Hematopoietic multipotent progenitor cell treated with erythropoietin and hydrocortisone succinate and interleukin-3 and kit ligand, for 6 days (in vitro differentiated cells): ENCODE measurements at places on chromosomes 3 and 15.

- DNase-seq = peak; percentile 93
Observed at GRCh38 chr15:52021128-52021671, 2.2 kb downstream of the MAPK6 start.

DNA sequence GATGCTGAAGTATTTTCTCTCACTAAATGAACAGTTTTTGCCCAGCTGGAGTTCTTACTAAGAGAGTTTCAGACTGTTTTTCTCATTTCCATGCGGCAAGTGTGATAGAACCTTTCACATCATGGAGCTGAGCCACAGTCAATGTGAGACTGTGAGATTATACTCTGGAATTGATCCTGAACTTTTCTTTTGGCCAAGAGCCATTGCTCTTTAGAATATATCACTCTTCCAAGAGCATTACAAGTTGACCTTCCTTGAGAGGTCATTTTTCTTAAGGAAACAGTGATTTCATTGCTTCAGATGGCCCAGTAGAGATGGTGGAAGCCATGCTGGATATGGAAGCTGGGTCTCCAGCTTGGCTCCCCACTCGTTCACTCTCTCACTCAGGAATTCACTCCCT is 212.9 kb upstream of the UMPS start:
- DNase-seq = no peak

DNA sequence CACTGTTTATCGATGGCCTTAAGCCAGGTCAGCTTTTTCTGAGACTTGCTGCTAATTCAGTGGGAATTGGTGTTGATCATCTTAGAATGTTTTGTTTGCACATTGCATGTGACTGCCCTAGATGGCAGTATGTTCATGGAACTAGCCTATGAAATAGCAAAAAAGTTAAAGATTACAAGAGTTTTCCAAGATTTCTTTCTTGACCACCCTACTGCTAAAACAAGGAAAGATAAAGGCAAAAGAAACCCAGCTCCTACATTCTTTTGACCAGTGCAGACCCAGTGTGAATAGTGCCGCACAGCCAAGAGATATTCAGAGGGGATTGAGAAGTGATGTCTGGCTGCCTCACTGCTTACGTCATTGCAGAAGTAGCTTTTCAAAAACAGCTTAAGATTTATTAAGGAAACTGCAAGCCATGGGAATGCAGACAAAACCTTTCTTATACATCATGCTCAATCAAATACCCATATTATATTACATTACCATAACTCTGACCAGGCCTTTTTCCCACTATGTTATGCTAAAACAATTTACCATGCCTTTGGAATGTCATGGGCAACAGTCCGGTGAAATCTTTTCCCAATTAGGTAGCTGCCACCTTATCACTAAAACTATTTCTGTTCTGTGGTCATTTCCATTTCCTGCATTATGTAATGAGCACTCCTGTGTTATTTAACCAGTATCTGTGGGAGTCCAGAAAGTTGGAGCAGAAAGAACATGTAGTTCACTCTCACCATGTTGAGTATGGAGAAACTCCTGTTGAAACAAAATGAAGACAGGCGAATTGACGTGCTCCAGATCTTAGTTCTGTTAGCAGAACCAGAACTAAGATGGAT is 6.0 kb downstream of the PHLDB2 start:
- no peak for DNase-seq

GRCh38 chr15:35784745-35785144 is 238.8 kb upstream of the DPH6 start:
- DNase-seq = no peak

- peak; percentile 95 for DNase-seq
Observed at GRCh38 chr15:40340740-40341400, at the start of gene CCDC9B. Gene CCDC9B, minus strand, starts transcription at chr15:40340939. Its CDS starts 120 bp downstream, at chr15:40340819.

DNA sequence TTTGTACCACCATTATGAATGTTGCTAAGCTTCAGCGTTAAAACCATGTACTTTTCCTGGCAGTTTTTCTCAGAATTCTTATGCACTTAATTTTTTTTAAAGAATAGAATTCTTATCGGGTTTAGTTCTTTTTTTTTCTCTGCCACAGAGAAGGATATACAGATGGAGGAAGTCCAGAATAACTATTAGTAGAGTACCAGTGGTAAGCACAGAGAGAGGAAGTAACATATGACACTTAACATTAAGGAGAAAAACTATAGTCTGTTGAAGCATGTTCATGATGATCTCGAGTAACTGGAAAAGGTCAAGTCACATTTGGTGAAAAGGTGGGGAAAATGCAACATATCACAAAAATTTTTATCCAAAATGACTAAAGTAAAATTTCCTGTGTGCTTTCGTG is 68.9 kb downstream of the RNF13 start:
- peak; percentile 34 for DNase-seq

DNA sequence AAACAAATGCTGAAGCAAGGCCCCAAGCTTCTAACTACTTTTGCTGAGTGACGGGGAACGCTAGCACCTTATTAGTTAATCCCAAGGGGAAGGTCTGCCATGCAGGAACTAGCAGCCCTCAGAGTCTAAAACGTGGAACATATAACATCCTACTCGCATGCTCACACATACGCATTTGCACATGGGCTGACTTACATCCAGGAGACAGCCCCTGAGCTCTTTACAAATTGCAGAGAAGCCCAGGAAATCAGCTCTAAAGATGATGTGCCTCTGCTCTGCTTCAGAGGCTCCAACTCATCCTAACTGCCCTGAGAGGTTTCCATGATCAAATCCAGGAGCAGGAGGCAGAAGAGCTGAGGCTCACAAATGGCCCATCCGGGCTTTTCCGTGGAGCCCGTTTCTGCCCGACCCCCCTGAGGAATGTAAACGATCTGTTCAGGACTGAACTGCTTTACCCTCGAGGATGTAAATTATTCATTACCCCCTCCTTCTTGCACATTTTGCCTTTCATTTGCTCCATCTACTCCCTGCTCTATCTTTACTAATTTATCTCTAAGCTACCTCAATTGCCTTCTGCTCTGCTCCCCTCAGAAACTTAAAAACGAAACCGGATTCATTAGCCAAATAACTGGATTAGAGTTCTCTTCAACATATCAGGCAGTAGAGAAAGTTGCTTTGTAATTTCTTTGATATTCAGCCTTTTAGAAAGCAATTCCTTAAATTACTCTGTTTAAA is 141.9 kb upstream of the CCDC54 start:
- DNase-seq = no peak

DNA sequence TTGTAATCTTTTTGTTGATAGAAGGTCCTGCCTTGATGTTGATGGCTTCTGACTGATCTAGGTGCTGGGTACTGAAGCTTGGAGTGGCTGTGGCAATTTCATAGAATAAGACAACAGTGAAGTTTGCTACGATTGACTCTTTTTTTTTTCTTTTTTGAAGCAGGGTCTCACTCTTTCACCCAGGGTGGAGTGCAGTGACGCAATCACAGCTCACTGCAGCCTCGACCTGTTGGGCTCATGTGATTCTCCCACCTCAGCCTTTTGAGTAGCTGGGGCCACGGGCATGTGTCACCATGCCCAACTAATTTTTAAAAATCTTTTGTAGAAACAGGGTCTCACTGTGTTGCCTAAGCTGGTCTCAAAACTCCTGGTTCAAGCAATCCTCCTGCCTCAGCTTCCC is 14.2 kb downstream of the ARID3B start:
- DNase-seq = no peak

- no peak for DNase-seq
Observed at GRCh38 chr3:197355713-197356112, 57.3 kb upstream of the DLG1 start.
